ENCODE measurements at places on chromosomes 4 and X.
A peak's percentile ranks its signal among the peaks of the same experiment; 100 is the strongest.

GRCh38 chr4:45199736-45200135, 473.4 kb upstream of the GNPDA2 start:
- H3K27ac ChIP-seq = no peak overlapping the region
- H3K27me3 ChIP-seq = no peaks in the 10 kb centered on the region
- DNase-seq = no peak
- no peak overlapping the region for H3K4me3 ChIP-seq

- H3K36me3 ChIP-seq = no peaks in the 10 kb centered on the region
- no peak overlapping the region for H3K4me3 ChIP-seq
- DNase-seq = no peak
- no peaks in the 10 kb centered on the region for H3K27me3 ChIP-seq
These were observed 84.5 kb downstream of the AREG start for GRCh38 chr4:74529284-74530041.

GRCh38 chrX:134023851-134024281, 38.5 kb upstream of the GPC3 start:
- no peak overlapping the region for H3K27ac ChIP-seq
- H3K4me3 ChIP-seq = no peak overlapping the region
- no peak for DNase-seq
- H3K4me1 ChIP-seq = no peaks in the 10 kb centered on the region

- no peaks in the 10 kb centered on the region for H3K4me1 ChIP-seq
- no peak overlapping the region for H3K27ac ChIP-seq
- DNase-seq = no peak
- no peaks in the 10 kb centered on the region for H3K36me3 ChIP-seq
- no peaks in the 10 kb centered on the region for H3K27me3 ChIP-seq
- H3K4me3 ChIP-seq = no peak overlapping the region
These were observed 14.8 kb downstream of the LHFPL1 start for GRCh38 chrX:112664924-112665323.

DNA sequence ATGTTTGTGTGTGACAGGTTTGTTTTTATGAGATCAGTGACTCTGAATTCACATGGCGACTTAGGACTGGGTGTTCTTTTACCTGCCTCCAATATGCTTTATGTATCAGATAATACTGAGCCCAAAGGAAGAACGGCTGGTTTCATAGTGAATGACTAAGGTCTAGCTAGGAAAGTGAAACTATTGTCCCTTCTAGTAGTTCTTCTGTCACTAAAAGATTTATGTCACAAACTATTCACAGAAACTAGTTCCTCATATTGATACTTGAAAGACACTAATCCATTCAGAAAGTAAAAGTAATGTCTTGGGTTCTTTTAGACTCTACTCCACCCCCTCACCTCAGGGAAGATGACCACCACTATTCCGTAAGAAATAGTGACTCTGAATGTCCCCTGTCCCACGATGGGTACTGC, 81.7 kb downstream of the EGF start:
- H3K27ac ChIP-seq = no peak overlapping the region
- H3K36me3 ChIP-seq = no peaks in the 10 kb centered on the region
- DNase-seq = no peak
- no peak overlapping the region for H3K4me3 ChIP-seq
- no peaks in the 10 kb centered on the region for H3K4me1 ChIP-seq

- H3K27me3 ChIP-seq = no peaks in the 10 kb centered on the region
- H3K4me1 ChIP-seq = no peaks in the 10 kb centered on the region
- no peak for DNase-seq
- H3K36me3 ChIP-seq = no peaks in the 10 kb centered on the region
- no peak overlapping the region for H3K4me3 ChIP-seq
- no peak overlapping the region for H3K27ac ChIP-seq
These were observed 456.0 kb upstream of the FAM241A start for GRCh38 chr4:111689214-111689613.

DNA sequence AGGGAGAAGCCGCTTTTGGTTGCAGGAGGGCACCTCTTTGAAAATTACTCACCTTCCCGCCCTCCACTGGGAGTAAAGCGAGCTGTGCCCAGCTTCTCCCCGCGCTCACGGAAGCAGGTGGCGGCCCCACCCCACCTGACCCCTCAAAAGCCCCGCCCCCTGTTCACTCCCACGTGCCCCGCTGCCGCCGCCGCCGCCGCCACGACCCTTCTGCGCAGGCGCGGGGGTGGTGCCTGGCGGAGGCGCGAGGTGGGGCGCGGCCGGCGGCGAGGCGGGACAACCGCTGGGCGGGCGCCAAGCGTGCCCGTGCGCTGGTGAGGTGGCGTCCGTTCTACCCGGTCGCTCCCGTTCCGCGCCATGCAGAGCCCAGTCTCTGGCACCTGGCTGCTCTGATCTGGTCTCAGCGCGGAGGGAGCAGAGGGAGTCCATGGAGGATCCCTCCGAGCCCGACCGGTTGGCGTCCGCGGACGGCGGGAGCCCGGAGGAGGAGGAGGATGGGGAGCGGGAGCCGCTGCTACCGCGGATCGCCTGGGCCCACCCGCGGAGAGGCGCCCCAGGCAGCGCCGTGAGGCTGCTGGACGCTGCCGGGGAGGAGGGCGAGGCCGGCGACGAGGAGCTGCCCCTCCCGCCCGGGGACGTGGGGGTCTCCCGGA, at the start of gene PI4K2B:
TSS of gene PI4K2B (plus strand) at position 297 of the 653 bp plus-strand sequence. CDS start at position 428, 131 bp downstream.
- peak within 1 kb of the TSS; percentile 75 for H3K27ac ChIP-seq
- H3K27me3 ChIP-seq = no peaks in the 10 kb centered on the region
- H3K4me3 ChIP-seq = peak within 1 kb of the TSS; percentile 82
- no peaks in the 10 kb centered on the region for H3K4me1 ChIP-seq
- DNase-seq = peak; percentile 95
- no peaks in the 10 kb centered on the region for H3K36me3 ChIP-seq

Data from H1 (cell line).